ENCODE measurements at places on chromosomes 11 and 22.

- no peak for DNase-seq
Observed at GRCh38 chr22:50173311-50173982, 2.9 kb downstream of the PANX2 start.

- DNase-seq, result no peak
Observed at GRCh38 chr22:43173976-43174720, 12.8 kb downstream of the TTLL12 start.

DNA sequence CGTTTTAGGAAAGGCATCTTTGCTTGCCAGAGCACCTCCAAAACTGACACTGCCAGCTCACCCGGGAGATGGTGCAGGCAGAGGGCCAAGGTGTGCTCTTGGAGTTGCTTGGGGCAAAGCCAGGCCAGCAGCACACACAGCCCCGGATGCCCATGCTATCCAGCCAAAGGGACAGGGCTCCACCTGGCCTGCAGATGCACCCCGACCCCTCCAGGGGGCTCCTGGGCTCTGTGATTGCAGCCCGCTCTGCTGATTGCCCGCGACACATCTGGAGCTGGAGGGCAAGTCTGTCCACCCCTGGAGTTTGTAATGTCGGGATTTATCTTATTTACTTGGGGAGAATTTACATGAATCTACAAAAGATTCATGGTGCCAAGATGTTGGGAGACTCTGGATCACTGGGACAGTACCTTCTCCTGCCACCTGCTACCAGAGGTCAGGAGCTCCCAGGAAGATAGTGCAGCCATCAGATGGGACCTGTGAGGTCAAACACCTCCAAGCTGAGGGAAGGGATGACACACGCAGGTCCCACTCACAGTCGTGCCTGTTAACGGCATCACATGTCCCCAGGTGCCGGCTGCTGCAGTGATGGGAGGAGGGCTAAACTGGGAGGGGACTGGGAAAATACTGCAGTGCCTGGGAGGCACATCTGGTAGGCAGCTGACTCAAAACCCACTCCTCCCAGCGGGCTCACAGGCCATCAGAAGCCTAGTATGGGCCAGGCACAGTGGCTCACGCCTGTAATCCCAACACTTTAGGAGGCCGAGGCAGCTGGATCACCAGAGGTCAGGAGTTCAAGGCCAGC is 17.2 kb downstream of the CBX7 start:
- peak; percentile 53 for DNase-seq

GRCh38 chr11:133541021-133541719 is 8.9 kb upstream of the OPCML start:
- no peak for DNase-seq

- no peak for DNase-seq
Observed at GRCh38 chr22:22940961-22941605, 53.5 kb downstream of the IGLL5 start.

DNA sequence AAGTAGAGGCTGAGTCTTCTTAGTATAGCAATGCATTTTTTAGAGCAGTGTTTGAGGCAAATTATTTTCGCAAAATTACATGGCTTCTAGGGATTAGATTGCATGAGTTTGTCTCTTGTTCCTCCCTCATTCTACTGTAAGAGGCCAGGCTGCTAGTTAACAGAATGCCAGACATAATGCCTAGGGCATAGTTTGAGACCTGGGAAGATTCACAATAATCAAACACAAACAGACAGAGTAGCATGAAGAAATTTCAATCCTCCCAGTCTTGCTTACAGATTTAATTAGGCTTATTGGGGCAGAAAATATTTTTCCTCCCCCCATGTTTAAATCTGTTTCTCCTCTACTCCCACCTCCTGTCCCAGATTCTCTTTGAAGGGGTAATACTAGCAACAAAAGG is 48.3 kb downstream of the ARHGEF12 start:
- no peak for DNase-seq

GRCh38 chr11:83736684-83737083 is 450.5 kb upstream of the CCDC90B start:
- DNase-seq, result no peak

DNA sequence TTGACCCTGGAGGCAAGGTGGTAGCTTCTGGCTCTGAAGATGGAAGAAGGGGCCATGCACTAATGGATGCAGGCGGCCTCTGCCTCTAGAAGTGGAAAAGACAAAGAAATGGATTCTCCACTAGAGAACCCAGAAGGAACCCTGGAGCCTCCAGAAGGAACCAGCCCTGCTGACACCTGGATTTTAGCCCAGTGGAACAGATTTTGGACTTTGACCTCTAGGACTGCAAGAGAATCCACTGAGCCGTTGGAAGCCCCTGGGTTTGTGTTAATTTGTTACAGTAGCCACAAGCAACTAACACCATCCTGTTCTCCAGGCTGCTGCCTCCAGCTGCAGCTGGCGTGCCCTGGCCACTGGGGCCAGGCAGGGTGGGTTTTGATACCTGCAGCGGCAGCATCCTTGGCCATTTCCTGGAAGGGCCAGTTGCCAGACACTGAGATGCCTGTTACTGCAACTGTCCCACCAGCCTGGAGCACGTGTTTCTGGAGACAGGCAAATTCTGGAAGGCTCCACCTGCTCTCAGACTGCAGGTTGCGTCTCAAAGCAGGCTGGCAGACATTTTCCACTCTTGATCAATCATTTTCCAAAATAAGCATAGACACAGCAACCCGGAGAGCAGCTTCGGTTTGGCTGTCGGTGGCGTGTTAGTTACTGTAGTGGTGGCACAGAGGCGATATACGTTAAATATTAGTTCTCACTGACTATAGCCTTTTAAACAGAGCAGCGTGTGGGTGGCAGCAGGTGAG is 76.8 kb upstream of the PARVG start:
- DNase-seq, result no peak

DNA sequence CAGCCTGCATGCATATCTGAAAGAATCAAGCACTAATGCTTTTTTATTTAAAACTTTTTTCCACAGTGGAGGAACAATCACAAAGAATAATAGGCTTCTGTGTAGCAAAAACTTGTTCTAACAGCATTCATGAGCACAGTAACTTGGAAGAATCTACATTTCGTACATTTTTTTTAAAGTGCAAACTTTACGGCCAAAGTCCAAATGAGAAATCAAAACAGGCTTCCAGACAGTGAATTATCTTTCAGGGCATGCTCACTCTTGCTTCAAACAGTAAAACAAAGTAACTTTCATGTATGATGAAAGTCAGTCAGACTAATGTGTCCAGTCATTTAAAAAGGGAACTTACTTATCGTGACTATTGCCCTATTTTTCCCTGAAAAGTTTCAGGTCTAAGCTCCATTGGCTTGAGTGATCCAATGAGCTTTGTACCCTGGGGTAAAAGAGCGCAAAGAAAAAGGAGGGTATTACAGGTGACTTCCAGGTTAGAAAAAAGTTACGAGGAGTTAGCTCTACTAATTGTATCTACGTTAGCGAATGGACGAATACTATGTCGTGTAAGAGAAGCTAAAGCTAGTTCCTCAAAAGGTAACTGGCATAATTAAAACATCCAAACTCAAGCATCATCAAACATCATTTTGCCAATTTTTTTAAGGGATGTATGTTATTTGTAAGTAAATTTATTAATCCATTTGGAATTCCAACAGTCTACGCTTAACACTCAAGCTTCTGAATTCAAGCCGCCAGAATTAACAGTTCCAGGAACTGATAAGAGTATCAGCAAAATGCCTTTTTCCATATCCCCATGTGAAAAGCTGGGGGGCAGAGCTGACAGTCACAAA is 1.7 kb downstream of the PICALM start:
- peak; percentile 44 for DNase-seq

DNA sequence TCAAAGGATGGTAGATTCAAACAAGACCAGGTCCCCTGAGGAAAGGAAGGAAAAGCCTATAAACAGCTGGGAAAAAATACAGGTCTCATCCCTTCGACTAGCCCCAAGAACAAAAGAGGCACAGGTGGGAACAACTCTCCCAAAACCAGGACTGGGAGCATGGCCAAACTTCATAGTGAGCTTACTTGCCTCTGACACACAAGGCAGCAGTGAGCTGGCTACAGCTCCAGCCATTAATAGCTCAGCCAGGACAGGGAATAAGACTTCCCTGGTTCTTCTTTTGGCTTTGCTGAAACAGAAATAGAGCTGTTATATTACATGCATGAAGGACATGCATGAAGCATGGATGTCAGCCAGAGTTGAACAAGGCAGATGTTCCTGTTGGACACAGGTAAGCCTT is at the start of gene OR10A2:
OR10A2 (plus strand) TSS at position 97 of the 400 bp plus-strand sequence. CDS start 6,698 bp downstream, outside the sequence.
- no peak for DNase-seq

DNA sequence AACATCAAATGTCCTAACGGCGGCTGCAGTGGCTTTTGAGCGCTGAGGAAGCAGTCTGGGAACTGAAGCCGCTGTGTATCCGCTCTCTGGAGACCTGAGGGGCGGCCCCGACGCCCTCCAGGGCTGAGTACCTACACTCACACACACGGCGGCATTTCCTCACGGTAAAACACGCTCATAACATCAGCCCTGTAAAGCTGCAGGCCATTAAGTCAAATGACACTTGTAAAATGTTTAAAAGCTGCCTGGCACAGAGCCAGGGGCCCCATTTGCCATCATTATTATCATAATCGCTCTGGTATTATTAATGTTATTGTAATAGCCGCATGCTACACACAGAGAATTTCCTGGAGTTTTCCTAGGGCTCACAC is 5.1 kb downstream of the CARS1 start:
- DNase-seq, result no peak

- no peak for DNase-seq
Observed at GRCh38 chr11:117876341-117877119, at the start of gene FXYD6. TSS of gene FXYD6 (minus strand) at chr11:117876658. CDS start at chr11:117842776, 33,882 bp downstream.

DNA sequence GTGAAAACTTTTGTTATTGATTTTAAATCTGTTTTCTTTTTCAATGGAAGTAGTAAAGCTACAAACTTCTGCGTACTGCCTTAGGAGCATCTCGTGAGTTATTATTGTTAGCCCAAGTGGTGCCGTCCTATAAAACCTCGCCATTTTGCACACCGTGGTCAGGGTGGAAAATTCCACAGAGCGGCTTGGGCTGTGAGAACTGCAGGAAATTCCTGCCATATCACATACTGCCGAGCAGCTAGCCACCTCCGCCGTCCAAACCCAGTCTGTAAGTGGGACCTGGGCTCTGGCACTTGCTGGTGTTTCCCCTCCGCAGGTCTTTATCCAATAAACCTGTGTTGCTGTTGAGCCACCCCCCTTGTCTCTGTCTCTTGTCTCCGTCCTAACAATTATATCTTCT is 88.0 kb upstream of the POU2AF2 start:
- no peak for DNase-seq

GRCh38 chr11:3041699-3042441 is 15.4 kb downstream of the CARS1 start:
- DNase-seq, result no peak

GRCh38 chr22:37662039-37662438 is 3.5 kb downstream of the PDXP start:
- DNase-seq, result no peak

GRCh38 chr22:24026733-24027132 is 15.6 kb downstream of the CABIN1 start:
- DNase-seq, result no peak

DNA sequence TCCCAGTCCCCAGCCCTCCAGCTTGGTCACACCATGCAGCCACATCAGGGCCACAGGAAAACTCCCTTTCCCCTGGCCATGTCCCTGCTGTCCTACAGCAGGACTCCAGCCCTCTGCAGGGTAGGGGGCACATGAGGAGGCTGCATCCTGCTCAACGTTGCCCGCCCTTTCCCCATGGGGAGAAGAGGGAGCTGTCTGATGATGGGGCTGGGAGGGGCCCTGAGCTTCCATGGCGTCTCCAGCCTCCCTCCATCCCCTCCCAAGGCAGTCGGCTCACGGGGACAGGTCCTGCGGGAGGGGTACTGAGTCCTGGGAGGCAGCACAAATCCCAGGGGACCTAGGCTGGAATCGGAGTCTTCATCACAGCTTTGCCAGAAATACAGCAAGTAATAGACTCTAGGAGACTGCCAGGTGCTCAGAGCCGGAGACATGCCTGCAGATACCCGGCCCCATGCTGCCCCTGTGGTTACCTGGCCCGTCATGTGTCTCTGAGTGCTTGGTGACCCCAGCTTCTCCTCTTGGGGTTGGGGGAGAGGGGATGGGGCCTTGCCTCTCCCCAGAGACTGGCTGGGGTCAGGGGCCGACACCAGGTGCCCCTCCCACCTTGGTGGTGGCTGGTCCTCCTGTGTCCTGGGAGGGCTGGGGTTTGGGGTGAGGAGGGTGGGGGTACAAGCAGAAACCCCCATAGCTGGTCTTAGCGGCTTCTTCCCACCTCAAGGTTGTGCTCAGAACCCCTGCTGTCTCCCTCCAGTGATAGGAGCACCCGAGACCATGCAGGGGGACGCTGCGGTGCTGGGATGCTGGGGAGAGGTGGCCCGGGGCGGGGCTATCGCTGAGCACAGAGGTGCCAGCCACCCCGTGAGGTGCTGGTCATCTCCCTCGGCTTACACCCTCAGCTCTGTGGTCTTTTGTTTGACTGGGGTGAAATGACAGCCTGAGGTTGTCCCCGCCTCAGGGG is 2.3 kb downstream of the MRGPRE start:
- DNase-seq, result no peak

GRCh38 chr11:71311176-71311925 is 59.0 kb upstream of the SHANK2 start:
- no peak for DNase-seq

- DNase-seq, result no peak
Observed at GRCh38 chr11:121152764-121153163, 51.7 kb downstream of the TECTA start.

- no peak for DNase-seq
Observed at GRCh38 chr11:93935826-93936225, 85.3 kb upstream of the HEPHL1 start.

- DNase-seq, result no peak
Observed at GRCh38 chr22:21697880-21698279, 32.1 kb downstream of the PPIL2 start.

- DNase-seq, result no peak
Observed at GRCh38 chr22:32208681-32209080, 3.8 kb upstream of the RFPL2 start.

GRCh38 chr11:20011307-20011951 is 148.8 kb downstream of the DBX1 start:
- no peak for DNase-seq

DNA sequence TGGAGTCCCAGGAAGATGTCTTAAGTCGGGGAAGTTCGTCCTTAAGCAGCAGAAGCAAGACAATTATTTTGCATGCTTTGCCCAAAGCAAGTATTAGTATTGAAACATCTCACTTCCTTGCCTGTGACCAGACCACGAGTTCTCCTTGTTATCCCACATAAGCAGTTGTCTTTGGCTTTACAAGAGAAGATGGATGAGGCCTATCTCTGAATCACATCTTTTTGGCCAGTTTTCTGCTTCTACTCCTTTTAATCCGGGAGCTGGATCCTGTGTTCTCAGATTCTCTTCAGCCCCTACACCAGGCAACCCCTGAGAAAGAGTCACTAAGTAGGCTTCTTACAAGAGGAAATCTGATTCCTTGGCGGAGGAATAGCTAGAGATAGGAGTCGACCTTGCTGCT is 2.1 kb downstream of the SYT9 start:
- DNase-seq, result no peak

DNA sequence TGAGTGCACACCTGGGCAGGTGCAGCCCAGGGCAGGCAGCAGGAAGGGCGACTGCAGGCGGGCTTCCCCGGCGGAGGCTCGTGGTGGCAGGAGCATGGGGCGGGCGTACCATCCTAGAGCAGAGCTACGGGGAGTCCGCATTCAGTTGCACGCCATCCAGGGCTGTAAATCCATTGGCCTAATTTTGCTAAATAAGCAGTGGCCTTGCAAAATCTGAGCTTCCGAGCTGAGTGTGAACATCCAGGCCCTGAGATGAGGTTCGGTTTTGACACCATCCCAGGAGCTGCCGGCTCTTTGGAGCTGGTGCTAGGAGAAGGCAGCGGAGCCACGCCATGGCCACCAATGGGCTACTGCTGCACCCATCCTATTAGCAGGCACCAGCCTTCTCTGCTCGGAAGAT is 664.8 kb downstream of the BRD1 start:
- no peak for DNase-seq

Measured in CD4-positive, alpha-beta T cell treated with Interferon alpha-2 for 1 hour (primary cell).